Choroid plexus epithelial cell (primary cell): ENCODE measurements at places on chromosomes 12 and 14.

GRCh38 chr12:55687746-55688145 is 20.0 kb downstream of the ITGA7 start:
- no peak for DNase-seq

GRCh38 chr12:51666696-51667095 is 75.7 kb downstream of the SCN8A start:
- no peak for DNase-seq

GRCh38 chr14:91509083-91509877 is 830 bp downstream of the PPP4R3A start:
- peak; percentile 8 for DNase-seq

DNA sequence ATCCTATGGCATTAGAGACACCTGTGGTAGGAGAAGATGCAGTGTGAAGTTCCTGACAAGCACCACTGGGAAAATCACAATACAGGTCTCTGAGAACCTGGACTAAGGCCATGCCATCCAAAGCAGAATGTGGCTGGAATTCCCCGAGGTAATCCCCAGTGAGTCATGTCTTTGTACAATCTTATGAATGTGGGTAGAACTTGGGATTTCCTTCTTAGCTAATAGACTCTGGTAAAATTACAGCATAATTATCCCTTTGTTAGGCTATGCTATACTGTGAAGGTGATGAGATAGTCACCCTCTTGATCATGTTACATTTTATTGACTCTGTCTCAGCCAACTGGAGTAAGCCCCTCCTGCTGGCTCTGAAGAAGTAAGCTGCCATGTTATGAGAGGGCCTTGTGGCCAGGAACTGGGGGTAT is 224.3 kb upstream of the DCN start:
- peak; percentile 27 for DNase-seq

- no peak for DNase-seq
These were observed 99.2 kb downstream of the PIWIL1 start for GRCh38 chr12:130436741-130437501.

DNA sequence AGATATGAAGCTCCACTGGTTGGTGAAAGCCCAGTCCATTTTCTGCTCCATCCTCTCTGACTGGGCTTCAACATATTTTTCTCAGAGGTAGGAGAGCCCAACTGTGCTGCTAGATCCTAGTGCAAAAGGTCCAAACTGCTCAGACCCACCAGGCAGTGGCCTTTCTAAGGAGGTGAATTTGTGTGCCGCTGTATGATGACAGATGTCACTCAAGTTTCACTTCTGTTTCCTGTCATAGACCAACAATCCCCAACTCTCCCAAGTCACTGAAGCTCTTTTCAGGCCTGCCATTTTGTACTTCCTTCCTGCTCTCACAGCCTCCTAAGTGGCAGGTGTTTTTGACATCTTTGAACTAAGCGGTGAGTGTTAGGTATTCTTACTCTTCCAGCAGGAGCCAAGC is 16.4 kb upstream of the RNASE4 start:
- DNase-seq: no peak

DNA sequence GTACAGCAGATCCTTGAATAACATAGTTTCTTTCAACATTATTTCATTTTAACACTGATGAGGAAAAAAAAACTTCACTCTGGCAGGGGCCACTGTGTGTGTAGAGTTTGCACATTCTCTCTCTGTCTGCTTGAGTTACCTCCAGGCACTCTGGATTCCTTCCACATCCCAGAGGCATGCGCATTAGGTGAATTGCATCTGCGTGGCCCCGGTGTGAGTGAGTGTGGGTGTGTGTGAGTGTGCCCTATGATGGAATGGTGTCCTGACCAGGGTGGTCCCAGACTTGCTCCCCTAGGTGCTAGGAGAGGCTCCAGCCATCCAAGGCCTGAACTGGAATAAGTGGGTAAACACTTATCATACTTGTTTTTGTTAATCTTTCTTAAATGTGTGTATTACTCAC is 90.6 kb upstream of the LRIG3 start:
- no peak for DNase-seq

DNA sequence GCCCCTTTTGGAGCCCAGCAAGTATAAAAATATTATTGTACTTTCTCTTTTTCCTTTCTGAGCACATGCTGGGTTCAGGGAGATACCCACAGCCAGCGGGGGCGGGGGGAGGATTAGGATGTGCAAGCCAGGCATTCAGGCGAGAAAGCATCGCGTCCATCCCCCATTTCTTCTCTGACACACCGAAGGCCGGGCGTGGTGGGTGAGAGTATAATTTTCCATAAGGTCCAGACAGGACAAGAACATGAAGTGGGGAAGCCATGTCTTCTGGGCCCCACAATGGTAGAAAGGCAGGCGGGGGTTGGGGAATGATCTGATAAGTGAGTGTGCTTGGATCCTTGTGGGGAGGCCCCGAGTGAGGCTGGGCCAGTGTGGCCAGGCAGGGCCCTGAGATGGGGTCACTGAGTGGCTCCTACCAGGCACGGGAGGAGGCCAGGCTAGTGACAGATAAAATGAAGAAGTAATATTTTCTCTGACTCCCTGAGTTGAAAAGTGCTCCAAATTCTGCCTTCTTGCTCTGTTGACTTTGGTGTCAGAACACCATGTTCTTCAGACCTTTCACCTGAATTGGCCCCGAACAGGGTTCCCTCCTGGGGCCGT is 10.7 kb upstream of the LRTM2 start:
- DNase-seq: no peak

DNA sequence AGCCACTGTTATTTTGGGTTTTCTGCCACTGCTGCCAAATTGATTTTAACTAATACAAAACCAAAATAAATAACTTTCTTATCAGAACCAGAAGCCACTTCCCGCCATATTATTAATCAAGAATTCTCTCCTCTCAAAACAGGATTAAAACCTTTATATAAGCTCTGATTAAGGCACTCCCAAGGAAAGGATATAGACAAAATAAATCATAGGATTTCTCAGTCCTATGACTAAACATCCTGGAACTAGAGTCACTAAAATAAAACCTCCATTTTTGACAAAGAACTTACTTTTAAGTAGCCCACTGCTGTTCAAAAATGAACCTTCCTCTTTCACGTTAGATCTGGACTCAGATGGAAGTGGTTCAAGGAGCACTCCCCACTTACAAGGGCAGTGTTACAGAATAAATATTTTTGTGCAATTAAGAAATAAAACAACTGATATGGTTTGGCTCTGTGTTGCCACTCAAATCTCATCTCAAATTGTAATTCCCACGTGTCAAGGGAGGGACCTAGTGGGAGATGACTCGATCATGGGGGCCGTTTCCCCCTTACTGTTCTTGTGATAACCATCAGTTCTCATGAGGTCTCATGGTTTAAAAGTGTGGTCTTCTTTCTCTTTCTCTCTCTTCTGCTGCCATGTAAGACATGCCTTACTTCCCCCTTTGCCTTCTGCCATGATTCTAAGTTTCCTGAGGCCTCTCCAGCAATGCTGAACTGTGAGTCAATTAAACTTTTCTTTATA is 26.4 kb downstream of the GXYLT1 start:
- no peak for DNase-seq

DNA sequence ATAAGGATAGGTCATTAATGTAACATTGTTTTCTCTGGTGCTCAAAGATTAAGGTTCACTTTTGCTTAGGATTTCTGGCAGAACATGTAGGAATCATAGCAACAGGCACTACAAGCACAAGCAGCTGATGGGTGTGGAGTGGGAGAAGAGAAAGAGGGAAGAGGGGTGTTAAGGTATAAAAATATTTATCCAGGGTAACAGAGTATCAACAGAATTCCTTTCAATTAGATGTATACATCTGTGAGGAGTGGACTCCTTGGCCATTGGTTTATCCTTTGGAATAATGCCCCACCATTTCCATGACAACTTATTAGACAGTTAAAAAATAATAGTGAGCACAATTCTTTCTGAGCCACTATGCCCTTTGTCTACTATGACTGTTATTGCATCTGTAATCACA is 388.3 kb upstream of the DDHD1 start:
- DNase-seq: no peak

DNA sequence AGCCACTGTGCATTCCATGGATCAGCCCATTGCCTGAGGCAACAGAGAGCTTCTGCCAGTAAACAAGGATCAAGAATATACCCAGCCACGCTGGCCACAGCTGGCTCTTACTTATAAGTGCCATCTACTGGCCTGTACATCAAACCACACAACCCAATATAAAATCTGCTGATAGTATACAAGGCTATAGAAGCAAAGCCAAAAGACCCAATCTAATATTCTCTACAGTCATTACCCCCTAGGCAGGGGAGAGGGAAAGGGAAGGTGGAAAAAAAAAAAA is 4.4 kb upstream of the FAM186B start:
- DNase-seq: peak; percentile 30

- DNase-seq: no peak
These were observed 32.6 kb upstream of the DHRS7 start for GRCh38 chr14:60197629-60198303.

- peak; percentile 63 for DNase-seq
These were observed at the start of gene HCAR1 for GRCh38 chr12:122730215-122731014. Gene HCAR1 (minus strand): TSS chr12:122730844. CDS start chr12:122730339, 505 bp downstream.

DNA sequence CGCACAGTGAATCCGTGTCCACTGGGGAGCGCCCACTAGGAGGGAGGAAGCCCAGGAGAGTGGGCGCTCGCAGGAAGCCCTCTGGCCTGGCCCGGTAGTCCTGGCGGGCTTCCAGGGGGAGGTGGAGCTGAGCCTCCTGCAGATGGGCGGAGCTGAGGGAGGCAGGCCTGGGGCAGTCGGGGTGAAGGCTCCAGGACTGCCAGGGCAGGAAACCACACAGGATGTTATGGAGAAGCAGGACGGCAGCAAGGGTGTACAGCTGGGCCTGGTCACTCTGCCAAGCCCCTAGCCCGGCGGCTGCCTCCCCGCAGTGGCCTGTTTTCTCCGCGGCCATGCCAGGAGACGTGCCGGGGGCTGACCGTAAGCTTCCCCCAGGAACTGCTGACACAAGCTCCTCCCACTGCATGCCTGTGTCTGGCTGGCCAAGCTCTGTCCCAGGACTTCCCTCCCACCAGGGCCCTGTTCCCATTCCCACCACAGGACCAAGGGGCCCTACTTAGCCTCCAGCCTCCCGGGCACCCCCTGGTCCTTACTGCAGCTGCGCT is 143.4 kb upstream of the C14orf180 start:
- DNase-seq: peak; percentile 66

GRCh38 chr12:106123110-106123509 is 15.6 kb downstream of the NUAK1 start:
- no peak for DNase-seq

GRCh38 chr14:101098641-101099040 is 195.1 kb upstream of the RTL1 start:
- peak; percentile 27 for DNase-seq

DNA sequence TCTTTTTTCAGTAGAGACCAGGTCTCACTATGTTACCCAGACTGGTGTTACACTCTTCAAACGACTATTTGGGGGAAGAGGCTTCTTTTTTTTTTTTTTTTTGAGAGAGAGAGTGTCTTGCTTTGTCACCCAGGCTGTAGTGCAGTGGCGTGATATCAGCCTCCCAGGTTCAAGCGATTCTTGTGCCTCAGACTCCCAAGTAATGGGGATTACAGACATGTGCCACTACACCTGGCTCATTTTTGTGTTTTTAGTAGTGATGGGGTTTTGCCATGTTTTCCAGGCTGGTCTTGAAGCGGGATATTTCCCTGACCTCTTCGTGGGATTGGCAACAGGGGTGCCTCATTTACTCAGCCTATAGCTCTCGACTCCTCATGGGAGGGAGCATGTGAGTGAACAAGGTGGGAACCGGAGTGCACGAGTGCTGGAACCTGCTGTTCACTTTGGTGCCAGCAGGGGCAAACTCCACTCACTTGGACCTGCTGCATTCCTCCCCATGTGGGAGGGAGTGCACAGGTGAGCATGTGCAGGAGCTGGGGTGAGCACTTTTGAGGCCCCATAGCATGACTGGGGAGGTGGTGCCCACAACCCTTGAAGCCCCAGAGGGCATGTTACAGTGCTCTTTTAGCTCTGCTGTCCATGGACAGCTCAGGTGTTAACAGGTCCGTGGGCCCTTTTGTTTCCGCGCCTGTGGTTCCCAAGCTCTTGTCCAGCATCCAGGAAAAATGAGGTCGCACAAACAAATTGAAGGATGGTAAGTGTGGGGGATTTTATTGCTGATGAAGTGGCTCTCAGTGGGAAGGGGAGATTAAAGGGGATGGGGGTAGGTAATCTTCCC is 79.1 kb upstream of the HECTD1 start:
- DNase-seq: no peak
